Activated CD8-positive, alpha-beta memory T cell treated with anti-CD3 and anti-CD28 coated beads for 1 hour (primary cell): ENCODE measurements at places on chromosomes 12 and 14.

GRCh38 chr14:73714656-73715081 is 485 bp upstream of the PNMA1 start:
- no peak for DNase-seq

DNA sequence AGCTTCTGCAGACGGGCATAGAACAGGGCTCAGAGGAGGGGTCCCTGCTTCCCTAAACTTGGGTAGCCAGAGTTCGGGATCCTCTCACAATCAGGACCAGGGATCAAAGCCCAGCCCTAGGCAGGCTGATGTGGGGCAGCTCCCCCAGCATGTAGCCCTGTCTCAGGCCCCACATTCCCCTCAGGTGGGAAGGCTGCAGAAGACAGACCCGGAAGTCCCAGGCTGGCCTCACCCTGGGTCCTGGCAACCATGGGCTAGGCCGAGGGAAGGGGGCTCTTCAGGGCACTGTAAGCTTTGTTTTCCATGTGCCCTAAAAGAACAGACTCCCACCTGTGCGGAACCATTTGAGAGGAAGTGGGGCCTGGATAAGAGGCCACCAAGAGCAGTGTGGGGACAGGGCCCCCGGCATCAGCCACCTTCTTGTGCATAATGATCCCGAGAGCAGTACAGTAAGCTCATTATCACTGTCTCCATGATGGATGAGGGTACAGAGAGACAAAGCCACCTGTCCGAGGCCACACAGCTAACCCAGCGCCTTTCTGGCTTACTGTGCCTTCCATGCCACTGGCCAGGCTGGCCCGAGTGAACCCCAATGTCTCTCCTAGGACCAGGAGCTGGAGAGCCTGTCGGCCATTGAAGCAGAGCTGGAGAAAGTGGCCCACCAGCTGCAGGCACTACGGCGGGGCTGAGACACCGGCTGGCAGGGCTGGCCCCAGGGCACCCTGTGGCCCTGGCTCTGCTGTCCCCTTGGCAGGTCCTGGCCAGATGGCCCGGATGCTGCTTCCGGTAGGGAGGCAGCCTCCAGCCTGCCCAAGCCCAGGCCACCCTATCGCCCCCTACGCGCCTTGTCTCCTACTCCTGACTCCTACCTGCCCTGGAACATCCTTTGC is 11.5 kb downstream of the CHGA start:
- no peak for DNase-seq

DNA sequence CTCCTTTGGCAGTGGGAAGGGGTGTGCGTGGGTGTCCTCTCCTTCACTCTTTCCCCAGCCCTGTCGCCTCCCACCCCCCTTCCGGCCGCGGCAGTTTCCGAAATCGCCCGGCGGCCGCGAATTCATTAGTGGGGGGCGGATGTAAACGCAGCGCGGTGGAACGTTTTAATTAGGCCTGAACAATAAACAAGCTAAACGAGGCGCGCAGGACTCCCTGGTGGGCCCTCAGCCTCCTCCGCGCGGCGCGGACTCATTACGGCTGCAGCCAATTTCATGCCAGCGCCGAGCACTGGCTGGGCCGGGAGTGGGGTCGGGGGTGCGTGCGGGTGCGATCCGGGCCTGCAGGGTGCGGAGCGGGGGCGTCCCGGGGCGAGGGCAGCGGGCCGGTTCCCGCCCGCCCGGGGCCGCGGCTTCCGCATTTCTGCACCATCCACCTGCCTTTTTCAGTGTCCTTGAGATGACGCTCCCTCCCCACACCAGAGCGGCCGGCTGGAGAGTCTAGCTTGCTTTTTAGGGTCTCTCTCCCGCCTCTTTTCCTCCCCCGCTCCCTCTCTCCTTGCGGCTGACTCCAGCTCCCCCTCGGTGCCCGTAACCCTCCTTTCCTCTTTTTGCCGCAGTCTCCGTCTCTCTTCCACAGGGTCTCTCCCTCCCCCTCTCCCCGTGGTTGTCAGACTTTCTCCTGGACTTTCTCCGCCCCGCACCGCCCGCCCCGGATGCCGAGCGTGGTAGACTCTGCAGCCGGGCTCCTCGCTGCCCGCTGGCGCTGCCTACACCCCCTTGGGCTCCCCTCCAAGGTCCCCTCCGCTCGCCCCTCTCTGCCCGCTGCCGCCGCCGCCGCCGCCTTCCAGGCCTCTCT is at the start of gene CISTR:
TSS of gene CISTR (minus strand) at position 644 of the 856 bp plus-strand sequence.
- no peak for DNase-seq

- DNase-seq: no peak
Measured at GRCh38 chr14:95527387-95528002, 7.4 kb upstream of the GLRX5 start.

DNA sequence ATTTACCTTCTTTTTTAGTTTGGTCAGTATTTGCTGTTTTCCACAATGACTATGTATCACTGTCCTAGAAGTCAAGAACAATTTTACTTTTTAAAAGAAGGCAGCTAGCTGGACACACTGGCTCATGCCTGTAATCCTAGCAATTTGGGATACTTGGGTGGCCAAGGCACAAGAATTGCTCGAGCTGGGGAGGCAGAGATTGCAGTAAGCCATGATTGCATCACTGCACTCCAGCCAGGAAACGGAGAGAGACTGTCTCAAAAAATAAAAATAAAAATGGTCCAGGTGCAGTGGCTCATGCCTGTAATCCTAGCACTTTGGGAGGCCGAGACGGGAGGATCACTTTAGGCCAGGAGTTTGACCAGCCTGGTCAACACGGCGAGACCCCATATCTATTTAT is 28.3 kb downstream of the MDM1 start:
- DNase-seq: no peak

GRCh38 chr12:49043856-49044258 is 16.7 kb downstream of the KMT2D start:
- peak; percentile 72 for DNase-seq

GRCh38 chr12:143964-144649 is 69.8 kb downstream of the SLC6A12 start:
- DNase-seq: no peak

- DNase-seq: no peak
Measured at GRCh38 chr14:82854901-82855300, 1321.2 kb upstream of the SEL1L start.

DNA sequence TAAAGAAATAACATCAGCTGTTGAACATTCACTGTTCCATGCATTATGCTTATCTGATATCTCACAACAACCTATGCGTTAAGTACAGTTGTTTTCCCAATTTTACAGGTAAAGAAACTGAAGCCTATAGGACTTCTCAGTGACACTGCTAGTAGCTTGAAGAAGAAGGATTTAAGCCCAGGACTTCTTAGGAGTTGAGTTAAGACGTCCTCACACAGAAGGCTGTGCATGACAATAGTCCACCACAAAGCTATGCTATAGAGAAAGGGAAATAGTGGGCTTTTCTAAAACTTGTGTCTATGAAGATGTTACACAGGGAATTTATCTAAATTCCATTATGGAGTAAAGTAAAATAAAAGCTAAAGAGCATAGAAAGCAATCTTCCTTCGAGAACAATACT is 120.5 kb upstream of the RASSF8 start:
- DNase-seq: no peak

GRCh38 chr14:61192989-61193388 is 88.1 kb downstream of the TMEM30B start:
- DNase-seq: no peak

DNA sequence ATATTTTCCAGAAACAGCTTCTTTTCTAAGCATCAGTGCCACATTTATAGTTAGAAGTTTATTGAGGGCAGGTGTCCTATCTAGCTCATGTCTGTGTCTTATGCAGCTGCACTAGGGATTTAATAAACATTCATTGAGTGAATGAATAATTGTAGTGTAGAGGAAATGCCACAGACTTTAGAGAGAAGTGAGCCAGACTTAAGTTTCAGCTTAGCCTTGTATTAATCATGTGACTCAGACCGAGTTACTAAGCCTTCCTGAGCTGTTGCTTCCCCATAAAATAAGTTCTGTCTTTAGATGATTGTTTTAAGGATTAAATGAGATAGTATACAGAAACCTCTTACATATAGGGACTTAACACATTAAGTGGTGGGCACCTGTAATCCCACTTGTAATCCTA is 236.1 kb upstream of the DDHD1 start:
- no peak for DNase-seq

DNA sequence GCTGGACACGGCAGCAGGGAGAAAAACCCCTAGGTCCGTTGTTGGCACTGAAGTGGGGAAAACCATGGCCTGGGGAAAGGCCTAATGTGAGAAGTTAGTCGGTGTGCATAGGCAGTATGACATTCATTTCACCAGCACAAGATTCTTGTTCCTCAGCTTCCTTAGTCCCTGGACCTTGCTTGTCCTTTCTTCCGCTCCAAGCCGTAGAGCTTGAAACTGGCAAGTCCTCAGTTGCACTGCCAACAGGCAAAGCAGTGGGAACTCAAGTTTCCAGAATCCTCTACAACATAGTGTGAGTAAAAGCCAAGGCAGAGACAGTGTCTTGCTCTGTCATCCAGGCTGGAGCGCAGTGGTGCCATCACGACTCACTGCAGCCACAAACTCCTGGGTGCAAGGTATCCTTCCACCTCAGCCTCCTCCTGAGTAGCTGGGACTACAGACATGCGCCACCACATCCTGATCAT is 138.5 kb upstream of the AMIGO2 start:
- DNase-seq: no peak

GRCh38 chr12:27627123-27627852 is 69.0 kb upstream of the REP15 start:
- DNase-seq: no peak

DNA sequence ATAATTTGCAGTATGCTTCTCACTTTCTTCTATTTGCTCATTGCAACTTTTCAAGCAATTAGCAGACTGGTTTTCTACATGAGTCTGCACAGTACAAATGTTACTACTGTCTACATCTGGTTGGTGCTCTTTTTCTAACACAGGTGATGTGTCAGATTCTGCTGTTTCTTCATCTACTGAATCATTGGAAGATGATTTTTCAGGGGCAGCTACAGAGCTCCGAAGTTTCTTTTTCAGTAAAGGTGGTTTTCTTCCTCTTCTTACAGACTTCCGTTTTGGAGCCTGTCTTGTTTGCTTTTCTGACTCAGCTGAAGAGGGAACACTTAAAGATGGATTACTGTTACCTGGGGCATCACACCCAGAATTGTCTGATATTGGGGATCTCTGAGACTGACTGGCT is 62.1 kb downstream of the SCAF11 start:
- DNase-seq: no peak

GRCh38 chr12:6253278-6253677 is 53.1 kb downstream of the CD9 start:
- no peak for DNase-seq

GRCh38 chr14:86675059-86675458 is 1145.1 kb downstream of the FLRT2 start:
- DNase-seq: no peak

- DNase-seq: no peak
Measured at GRCh38 chr12:102534899-102535298, 54.5 kb upstream of the IGF1 start.

DNA sequence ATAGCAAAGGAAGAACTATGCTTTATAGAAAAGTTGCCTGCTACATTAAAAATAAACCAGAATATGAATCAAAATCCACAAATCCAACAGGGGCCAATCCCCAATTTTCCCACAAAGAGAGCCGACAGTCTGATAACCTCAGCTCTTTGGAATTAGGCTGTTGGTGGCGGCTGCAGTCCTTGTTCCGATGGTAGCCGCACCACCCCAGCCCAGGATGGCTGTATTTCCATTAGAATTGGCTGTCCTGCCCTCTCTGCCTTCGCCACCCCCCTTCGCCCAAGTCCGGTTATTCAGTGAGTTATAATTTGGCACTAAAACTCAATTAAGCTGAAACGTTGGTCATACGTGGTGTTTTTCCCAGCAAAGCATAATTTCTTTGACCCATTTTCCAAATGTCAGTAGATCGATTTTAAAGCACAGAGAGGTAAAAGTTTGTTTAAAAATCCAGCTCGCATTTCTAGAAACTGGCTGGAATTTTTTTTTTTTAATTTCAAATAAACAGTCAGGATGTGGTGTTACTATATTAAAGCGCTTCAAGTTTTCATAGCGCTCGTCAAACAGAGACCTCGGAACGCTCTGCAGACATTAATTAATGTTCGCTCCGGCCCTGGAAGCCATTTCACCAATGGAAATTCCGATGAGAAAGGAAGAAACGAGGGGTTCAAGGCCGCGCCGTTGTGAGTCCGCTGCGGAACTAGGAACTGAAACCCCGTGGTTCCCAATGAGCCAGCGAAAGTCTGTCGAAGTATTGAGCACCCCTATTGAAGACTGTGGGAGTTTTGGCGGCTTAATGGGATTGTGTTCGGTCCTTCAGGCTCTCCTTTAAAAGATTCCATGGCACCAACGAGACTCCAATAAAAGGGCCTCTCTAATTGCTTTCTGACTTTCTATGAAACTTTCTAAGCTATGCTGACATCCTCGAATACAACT is 104.8 kb upstream of the DIO3 start:
- no peak for DNase-seq

DNA sequence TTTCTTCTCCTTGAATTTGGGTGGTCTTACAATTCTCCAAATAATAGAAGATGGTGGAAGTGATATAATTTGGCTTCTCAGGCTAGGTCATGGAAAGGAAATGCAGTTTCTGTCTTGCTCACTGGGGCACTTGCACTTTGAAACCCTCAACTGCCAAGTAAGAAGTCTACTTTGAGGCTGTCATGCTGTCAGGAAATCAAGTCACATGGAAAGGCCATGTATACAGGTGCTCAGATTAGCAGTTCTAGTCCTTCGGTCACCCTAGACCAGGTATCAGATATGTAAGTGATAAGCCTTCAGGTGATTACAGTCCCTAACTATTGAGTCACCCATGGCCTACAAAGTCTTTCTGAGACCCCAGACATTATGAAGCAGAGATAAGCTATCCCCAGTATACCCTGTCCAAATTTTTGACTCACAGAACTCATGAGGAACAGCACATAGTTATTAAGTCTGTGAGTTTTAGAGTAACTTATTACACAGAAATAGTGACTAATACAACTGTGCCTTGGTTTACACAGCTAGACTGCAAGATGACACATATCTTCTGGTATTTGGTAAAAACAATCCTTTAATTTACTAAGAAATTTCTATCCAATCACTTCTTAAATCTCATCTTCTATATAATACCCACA is 26.3 kb upstream of the BBS10 start:
- DNase-seq: no peak

- DNase-seq: peak; percentile 32
Measured at GRCh38 chr12:22334410-22335100, at the start of gene ST8SIA1. TSS of gene ST8SIA1 (minus strand) at chr12:22334707. CDS start at chr12:22334232, 475 bp downstream.

DNA sequence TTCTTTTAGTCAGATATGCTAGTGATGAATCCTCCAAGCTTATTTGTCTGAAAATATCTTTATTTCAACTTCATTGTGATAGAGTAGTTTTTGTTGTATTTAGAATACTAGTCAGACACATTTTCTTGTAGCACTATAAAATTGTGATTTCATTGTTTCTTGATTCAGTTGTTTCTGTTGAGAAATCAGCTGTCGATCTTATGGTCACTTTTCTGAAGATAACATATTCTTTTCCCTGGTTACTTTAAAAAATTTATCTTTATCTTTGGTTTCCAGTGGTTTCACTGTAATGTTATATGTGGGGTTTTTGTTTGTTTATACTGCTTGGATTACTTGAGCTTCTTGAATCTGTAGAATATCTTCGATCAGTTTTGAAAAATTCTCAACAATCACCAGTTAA is 426.1 kb downstream of the SOX5 start:
- no peak for DNase-seq
